ENCODE measurements at places on chromosomes 4 and X. TPM values are rescaled to one million over a fixed set of nuclear protein-coding genes. Genes with fewer than 3 reads are reported as not detected.

DNA sequence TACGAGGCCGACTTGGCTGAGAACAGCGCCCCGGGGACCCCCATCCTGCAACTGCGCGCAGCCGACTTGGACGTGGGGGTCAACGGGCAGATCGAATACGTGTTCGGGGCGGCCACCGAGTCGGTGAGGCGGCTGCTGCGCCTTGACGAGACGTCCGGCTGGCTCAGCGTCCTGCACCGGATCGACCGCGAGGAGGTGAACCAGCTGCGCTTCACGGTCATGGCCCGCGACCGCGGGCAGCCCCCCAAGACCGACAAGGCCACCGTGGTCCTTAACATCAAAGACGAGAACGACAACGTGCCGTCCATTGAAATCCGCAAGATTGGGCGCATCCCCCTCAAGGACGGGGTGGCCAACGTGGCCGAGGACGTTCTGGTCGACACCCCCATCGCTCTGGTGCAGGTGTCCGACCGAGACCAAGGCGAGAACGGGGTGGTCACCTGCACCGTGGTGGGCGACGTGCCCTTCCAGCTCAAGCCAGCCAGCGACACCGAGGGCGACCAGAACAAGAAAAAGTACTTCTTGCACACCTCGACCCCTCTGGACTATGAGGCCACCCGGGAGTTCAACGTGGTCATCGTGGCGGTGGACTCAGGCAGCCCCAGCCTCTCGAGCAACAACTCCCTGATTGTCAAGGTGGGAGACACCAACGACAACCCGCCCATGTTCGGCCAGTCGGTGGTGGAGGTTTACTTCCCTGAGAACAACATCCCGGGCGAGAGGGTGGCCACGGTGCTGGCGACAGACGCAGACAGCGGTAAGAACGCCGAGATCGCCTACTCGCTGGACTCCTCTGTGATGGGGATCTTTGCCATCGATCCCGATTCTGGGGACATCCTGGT, 2.4 kb downstream of the PCDH7 start:
- peak overlapping the region; percentile 73 for H3K4me3 ChIP-seq
- no peak overlapping the region for H3K27ac ChIP-seq
- no peaks in the 10 kb centered on the region for H3K36me3 ChIP-seq
- DNase-seq: peak; percentile 20

The FDCSP gene
- total RNA-seq: not detected

The ZNF718 gene
- total RNA-seq: 12.5 TPM

GRCh38 chr4:73438582-73439215, 2.7 kb downstream of the AFP start:
- no peak overlapping the region for H3K4me3 ChIP-seq
- no peaks in the 10 kb centered on the region for H3K36me3 ChIP-seq
- no peaks in the 10 kb centered on the region for H3K4me1 ChIP-seq
- no peaks in the 10 kb centered on the region for H3K27me3 ChIP-seq
- DNase-seq: no peak
- no peak overlapping the region for H3K27ac ChIP-seq

GRCh38 chr4:135256111-135256510, 1054.5 kb upstream of the PABPC4L start:
- H3K4me1 ChIP-seq: peaks cover under 1% of the 10 kb centered on the region
- no peak overlapping the region for H3K27ac ChIP-seq
- no peak for DNase-seq

The FGFBP2 gene
- total RNA-seq: 0.24 TPM

- H3K36me3 ChIP-seq: no peaks in the 10 kb centered on the region
- H3K27ac ChIP-seq: no peak overlapping the region
- DNase-seq: no peak
- H3K4me1 ChIP-seq: peaks cover 9% of the 10 kb centered on the region
- H3K27me3 ChIP-seq: no peaks in the 10 kb centered on the region
- no peak overlapping the region for H3K4me3 ChIP-seq
Observed at GRCh38 chr4:104750008-104750407, 255.3 kb upstream of the CXXC4 start.

GRCh38 chr4:166987026-166987425, 247.3 kb downstream of the SPOCK3 start:
- no peaks in the 10 kb centered on the region for H3K27me3 ChIP-seq
- peak overlapping the region; percentile 3 for H3K27ac ChIP-seq
- no peak for DNase-seq
- no peaks in the 10 kb centered on the region for H3K36me3 ChIP-seq
- H3K4me1 ChIP-seq: no peaks in the 10 kb centered on the region
- no peak overlapping the region for H3K4me3 ChIP-seq

- H3K36me3 ChIP-seq: no peaks in the 10 kb centered on the region
- DNase-seq: no peak
- peaks cover 30% of the 10 kb centered on the region for H3K4me1 ChIP-seq
- no peak overlapping the region for H3K4me3 ChIP-seq
- H3K27me3 ChIP-seq: peaks cover 81% of the 10 kb centered on the region
- H3K27ac ChIP-seq: no peak overlapping the region
Observed at GRCh38 chrX:150226223-150226965, 136.7 kb upstream of the MAMLD1 start.

DNA sequence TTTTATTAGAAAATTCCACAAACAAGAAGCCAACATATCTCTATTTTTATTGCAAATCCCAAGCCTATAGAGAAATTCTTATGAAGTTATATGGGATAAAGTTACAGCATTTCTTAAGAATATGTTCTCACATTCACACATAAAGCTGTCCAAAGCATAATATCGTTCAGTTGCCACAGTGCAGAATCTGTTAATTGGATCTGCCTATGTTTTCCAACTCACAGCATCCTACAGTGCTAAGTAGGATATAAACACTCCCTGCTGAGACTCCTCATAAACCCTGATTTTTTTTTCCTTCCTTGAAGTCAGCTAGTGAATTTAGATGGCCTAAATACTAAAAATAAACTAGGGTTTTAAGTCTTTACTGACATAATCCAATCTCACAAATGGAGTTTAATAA, 307.9 kb downstream of the PDGFC start:
- no peak overlapping the region for H3K4me3 ChIP-seq
- H3K27ac ChIP-seq: no peak overlapping the region
- no peaks in the 10 kb centered on the region for H3K27me3 ChIP-seq

- H3K4me3 ChIP-seq: no peak overlapping the region
- peaks cover 24% of the 10 kb centered on the region for H3K36me3 ChIP-seq
- DNase-seq: peak; percentile 11
- H3K4me1 ChIP-seq: no peaks in the 10 kb centered on the region
Observed at GRCh38 chr4:119490335-119490734, 138.3 kb downstream of the PDE5A start.

The ARHGAP6 gene
- total RNA-seq: 0.55 TPM

DNA sequence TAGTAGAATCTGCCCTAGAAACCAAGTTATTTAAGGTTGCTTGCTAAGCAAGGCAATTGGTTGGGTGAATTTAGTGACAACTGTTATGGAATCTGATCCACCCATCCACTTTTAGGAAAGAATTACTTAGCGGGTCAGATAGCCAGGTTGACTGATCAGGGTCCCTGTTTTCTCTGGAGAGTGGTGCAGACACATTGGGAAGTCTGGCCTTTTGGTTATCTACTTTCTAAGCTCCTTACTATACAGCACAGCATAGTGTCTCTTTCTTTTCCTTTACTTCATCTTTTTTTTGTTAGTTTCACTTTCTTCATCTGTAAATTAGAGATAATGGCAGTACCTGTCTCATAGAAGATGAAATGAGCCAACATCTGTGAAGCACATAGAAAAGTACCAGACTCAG, 7.4 kb downstream of the HERC3 start:
- peaks cover 16% of the 10 kb centered on the region for H3K27me3 ChIP-seq
- no peak overlapping the region for H3K4me3 ChIP-seq
- no peak overlapping the region for H3K27ac ChIP-seq

GRCh38 chr4:96839441-96839840, 999.5 kb downstream of the PDHA2 start:
- no peaks in the 10 kb centered on the region for H3K36me3 ChIP-seq
- DNase-seq: no peak
- H3K4me3 ChIP-seq: no peak overlapping the region
- H3K4me1 ChIP-seq: no peaks in the 10 kb centered on the region
- H3K27me3 ChIP-seq: no peaks in the 10 kb centered on the region

The SPIN4 gene
- 12.4 TPM for total RNA-seq

Data from WTC11 (cell line).